ENCODE measurements at places on chromosomes 3 and 15. TPM values are rescaled to one million over a fixed set of nuclear protein-coding genes. Genes with fewer than 3 reads are reported as not detected.

DNA sequence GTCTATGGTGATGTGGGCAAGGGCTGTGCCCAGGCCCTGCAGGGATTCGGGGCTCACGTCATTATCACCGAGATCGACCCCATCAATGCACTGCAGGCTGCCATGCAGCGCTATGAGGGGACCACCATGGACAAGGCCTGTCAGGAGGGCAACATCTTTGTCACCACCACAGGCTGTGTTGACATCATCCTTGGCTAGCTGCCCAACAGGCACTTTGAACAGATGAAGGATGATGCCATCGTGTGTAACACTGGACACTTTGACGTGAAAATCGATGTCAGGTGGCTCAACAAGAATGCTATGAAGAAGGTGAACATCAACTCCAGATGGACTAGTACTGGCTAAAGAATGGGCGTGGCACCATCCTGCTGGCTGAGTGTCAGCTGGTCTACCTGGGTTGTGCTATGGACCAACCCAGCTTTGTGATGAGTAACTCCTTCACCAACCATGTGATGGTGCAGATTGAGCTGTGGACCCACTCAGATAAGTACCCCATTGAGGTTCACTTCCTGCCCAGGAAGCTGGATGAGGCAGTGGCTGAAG, 6.1 kb upstream of the USP8 start:
- H3K4me3 ChIP-seq, result no peak overlapping the region
- H3K4me1 ChIP-seq, result no peaks in the 10 kb centered on the region
- H3K27ac ChIP-seq, result no peak overlapping the region

TICRR gene
- 0.09 TPM for total RNA-seq

DNA sequence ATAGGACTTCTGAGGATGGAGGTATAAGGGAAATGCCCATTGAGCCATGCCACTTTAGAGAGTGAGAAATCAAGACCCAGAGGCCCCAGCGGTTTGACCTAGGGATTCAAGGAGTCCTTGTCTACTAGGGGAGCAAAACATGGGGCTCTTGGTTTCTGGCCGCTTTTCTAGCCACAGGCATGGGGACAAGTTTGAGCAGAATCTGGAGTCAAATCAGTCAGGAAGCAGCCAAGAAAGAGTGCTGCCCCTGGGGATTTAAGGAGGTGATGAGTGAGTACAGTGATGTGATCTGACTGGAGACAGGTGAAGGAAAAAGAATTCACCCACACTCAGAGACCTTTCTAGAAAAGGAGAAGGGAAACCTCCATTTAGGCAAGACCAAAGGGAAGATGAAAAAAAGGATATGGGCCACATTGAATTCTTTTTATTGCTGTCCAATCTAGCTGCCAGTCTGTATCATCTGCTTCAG, 244.0 kb upstream of the TBC1D5 start:
- DNase-seq, result no peak
- no peak overlapping the region for H3K27ac ChIP-seq
- no peaks in the 10 kb centered on the region for H3K36me3 ChIP-seq
- no peaks in the 10 kb centered on the region for H3K4me1 ChIP-seq
- H3K4me3 ChIP-seq, result no peak overlapping the region

GRCh38 chr15:92847841-92848240, 52.3 kb upstream of the CHD2 start:
- no peaks in the 10 kb centered on the region for H3K36me3 ChIP-seq
- no peak overlapping the region for H3K4me3 ChIP-seq
- H3K27ac ChIP-seq, result no peak overlapping the region
- peaks cover 22% of the 10 kb centered on the region for H3K4me1 ChIP-seq
- no peak for DNase-seq
- H3K27me3 ChIP-seq, result no peaks in the 10 kb centered on the region

GRCh38 chr15:68816158-68816557, 4.5 kb downstream of the ANP32A start:
- no peaks in the 10 kb centered on the region for H3K27me3 ChIP-seq
- DNase-seq, result no peak
- H3K4me3 ChIP-seq, result peak overlapping the region; percentile 96
- H3K36me3 ChIP-seq, result no peaks in the 10 kb centered on the region
- H3K27ac ChIP-seq, result peak overlapping the region; percentile 99
- H3K4me1 ChIP-seq, result peaks cover 36% of the 10 kb centered on the region

DNA sequence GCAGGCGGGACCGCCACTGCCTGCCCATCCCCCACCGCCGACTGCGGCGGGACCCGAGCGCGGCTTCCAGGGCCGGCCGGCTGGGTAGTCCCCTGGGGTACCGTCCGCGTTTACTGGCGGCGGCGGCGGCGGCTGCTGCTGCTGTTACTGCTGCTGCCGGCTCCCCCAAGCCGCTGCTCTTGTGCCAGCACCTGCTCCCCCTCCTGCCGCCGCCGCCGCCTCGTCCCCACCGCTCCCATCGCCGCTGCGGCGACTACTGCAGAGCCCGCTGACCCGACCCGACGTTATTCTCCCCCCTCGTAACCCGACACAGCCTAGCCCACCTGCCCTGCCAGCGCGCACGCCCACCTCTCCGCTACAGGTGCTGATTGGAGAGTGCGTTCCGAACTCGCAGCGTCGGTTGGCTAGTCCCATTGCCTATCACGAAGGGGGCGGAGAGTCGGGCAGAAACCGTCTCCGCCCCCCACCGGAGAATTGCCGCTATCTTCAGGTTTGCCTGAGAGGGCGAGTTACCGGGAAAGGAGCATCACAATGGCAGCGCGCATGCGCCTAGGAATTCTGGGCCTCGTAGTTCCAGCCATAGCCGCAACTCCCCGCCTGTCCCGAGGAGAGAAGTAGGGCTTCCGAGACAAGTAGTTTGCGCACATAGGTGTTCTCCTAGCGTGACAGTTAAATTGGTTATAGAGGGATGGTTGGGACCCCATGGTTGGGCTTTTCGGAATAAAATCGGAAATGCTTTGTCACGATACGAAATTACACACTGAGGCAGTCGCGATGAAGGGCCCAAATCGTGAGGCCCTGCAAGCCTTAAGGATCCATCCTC, at the start of gene TTBK2:
Gene TTBK2, minus strand, starts transcription at position 260 of the 823 bp plus-strand sequence. CDS start 42,161 bp downstream, outside the sequence.
- H3K4me1 ChIP-seq, result peaks cover 11% of the 10 kb centered on the region
- H3K27me3 ChIP-seq, result no peaks in the 10 kb centered on the region
- H3K27ac ChIP-seq, result peak within 1 kb of the TSS; percentile 81
- peak within 1 kb of the TSS; percentile 95 for H3K4me3 ChIP-seq

- peaks cover 7% of the 10 kb centered on the region for H3K4me1 ChIP-seq
- H3K27ac ChIP-seq, result no peak overlapping the region
- no peak for DNase-seq
- H3K27me3 ChIP-seq, result no peaks in the 10 kb centered on the region
- no peaks in the 10 kb centered on the region for H3K36me3 ChIP-seq
Observed at GRCh38 chr3:134468519-134468918, 17.3 kb downstream of the ANAPC13 start.

- peak overlapping the region; percentile 3 for H3K4me3 ChIP-seq
- H3K4me1 ChIP-seq, result peaks cover 76% of the 10 kb centered on the region
- peak overlapping the region; percentile 73 for H3K27ac ChIP-seq
- no peaks in the 10 kb centered on the region for H3K27me3 ChIP-seq
Observed at GRCh38 chr15:63195569-63196015, 6.2 kb downstream of the RAB8B start.

- peak overlapping the region; percentile 24 for H3K27ac ChIP-seq
- no peaks in the 10 kb centered on the region for H3K36me3 ChIP-seq
- H3K4me1 ChIP-seq, result peaks cover 3% of the 10 kb centered on the region
- H3K4me3 ChIP-seq, result no peak overlapping the region
- no peaks in the 10 kb centered on the region for H3K27me3 ChIP-seq
Observed at GRCh38 chr3:34212175-34212574, 413.7 kb downstream of the PDCD6IP start.

DNA sequence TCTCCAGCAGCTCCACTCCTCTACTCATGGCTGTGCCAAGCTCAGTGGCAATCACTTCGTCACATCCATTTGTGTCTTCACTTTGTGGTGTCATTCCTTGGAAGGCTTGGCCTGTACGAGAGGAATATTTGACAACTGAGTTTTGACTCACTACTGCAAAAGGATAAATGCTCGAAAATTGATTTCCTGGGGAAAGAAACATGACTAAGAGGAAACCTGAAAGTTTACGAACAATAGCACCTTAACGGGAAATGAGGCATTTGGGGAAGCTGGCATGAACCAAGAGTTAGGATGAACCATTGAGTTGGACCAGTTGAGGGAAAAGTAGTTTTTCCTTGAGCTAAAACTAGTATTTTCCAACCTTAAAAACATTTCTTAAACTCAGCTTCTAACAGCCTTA, 74.2 kb upstream of the ABHD17C start:
- no peaks in the 10 kb centered on the region for H3K27me3 ChIP-seq
- H3K36me3 ChIP-seq, result no peaks in the 10 kb centered on the region
- no peak for DNase-seq
- no peak overlapping the region for H3K27ac ChIP-seq

- no peak overlapping the region for H3K4me3 ChIP-seq
- H3K36me3 ChIP-seq, result peaks cover 17% of the 10 kb centered on the region
Observed at GRCh38 chr3:171163101-171164066, 136.9 kb upstream of the SLC2A2 start.

GRCh38 chr3:122416966-122417365, 1.1 kb upstream of the WDR5B start:
- peaks cover 9% of the 10 kb centered on the region for H3K4me1 ChIP-seq
- peak overlapping the region; percentile 92 for H3K27ac ChIP-seq
- no peaks in the 10 kb centered on the region for H3K27me3 ChIP-seq
- no peak for DNase-seq
- peaks cover 3% of the 10 kb centered on the region for H3K36me3 ChIP-seq
- H3K4me3 ChIP-seq, result peak overlapping the region; percentile 75

RASL12 gene
- total RNA-seq, result 20.2 TPM
